M059J (cell line): ENCODE measurements at places on chromosomes 6 and 20.

GRCh38 chr20:32325706-32326503 lies 32.2 kb upstream of the ASXL1 start:
- DNase-seq, result peak; percentile 97

DNA sequence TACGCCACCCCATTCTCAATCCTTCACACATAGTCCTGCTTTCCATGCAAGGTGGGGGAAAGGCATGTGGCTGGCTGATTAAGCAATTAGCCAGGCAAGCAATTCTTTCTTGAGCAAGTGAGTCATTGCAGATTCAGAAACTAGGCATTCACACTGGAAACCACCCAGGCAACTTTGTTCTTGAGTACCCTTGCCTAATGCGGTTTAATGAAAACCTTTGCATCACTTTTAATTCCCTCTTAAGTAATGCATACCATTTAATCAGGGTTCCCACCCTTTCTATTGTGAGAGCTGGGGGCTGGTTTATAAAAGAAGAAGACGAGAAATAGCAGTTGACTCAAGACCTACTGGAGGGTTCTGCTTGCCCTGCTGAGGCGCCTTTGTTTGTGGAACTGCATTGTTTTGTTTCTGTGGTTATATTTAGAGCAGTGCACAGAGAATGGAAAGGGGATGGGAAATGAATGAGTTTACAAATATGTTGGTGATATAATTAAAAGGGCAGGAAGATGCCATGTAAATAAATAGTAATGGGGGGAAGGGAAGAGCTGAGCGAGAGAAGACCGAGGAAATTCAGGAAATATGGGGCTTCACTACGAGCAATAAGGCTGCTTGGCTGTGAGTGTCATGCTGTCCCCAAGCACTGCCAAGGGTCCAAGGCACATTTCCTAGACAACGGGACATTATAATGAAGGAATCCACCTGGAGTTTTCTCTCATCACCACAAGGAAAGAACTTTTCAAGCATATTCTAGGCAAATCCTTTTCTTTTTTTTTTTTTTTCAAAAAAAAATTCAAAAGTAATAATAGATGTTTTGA lies 48.8 kb upstream of the TSHZ2 start:
- DNase-seq, result peak; percentile 99

- DNase-seq, result no peak
Observed at GRCh38 chr20:54221353-54221752, 13.5 kb downstream of the PFDN4 start.

- peak; percentile 85 for DNase-seq
Observed at GRCh38 chr20:47701612-47702011, 83.7 kb downstream of the SULF2 start.

DNA sequence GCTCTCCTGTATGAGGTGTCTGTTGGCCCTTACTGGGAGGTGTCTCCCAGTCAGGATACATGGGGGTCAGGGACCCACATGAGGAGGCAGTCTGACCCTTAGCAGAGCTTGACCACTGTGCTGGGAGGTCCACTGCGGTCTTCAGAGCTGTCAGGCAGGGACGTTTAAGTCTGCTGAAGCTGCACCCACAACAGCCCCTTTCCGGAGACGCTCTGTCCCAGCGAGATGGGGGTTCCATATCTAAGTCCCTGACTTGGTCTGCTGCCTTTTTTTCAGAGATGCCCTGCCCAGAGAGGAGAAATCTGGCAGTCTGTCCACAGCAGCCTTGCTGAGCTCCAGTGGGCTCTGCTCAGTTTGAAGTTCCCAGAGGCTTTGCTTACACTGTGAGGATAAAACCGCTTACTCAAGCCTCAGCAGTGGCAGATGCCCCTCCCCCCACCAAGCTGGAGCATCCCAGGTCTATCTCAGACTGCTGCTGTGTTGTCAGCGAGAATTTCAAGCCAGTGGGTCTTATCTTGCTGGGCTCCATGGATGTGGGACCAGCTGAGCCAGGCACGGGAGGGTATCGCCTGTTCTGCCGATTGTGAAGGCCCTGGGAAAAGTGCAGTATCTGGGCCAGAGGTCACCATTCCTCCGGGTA lies 36.3 kb upstream of the IBTK start:
- no peak for DNase-seq

DNA sequence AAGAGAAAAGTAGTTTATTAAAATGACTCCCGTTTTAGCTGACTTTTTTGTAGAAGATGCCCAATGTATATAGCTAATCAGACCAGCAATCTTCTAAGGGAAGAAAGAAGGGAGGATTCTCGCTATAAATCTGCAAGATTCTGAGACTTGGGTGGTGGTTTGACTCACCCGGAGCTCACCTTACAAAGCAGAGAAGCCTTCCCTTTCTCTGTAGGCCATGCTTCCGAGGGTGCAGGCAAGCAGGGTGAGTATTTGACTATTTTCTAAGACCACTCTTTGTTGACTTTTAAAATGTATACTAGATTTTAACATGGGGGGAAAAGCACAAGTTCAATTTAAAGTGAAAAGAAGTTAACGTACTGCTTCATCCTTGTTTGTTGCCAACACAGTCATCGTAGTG lies 2.7 kb downstream of the OLIG3 start:
- no peak for DNase-seq

DNA sequence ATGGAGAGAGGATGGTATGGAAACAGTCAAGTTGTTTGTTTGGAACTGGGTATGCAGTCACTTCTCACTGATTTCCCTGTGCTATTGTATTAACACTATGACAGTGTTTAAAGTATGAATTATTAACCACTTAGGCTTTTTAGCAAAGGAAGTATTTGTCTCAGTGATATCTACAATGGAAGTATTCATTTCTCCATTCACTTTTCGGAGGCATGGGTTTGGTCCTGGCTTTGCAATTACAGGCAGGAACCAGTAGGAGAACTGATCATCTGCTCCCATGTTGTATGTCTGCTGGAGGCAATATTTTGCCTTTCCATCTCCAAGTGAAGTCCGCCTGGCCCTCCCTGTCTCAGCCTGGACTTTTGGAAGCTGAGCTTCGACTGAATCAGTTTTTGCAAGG lies 30.6 kb upstream of the EXOC2 start:
- no peak for DNase-seq

DNA sequence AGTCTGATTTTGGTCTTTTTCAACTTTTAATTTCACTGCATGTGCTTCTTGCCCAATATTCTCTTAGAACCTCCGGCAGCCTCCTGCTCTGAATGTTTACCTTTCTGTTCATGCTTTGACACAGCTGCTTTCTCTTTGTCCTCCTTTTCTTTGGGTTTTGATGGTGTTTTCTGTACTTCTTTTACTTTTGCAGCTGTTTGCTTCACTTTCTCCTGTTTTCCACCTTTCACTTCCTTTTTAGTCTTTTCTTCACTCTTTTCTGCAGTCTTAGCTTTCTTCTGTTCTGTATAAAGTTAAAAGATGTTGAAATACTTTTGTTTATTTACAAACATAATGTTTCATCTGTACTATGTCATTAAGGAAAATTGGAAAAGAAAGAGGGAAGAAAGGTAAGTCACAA lies 133.1 kb downstream of the TRDN start:
- DNase-seq, result no peak

- DNase-seq, result no peak
Observed at GRCh38 chr6:31626952-31627351, 6.4 kb downstream of the PRRC2A start.

DNA sequence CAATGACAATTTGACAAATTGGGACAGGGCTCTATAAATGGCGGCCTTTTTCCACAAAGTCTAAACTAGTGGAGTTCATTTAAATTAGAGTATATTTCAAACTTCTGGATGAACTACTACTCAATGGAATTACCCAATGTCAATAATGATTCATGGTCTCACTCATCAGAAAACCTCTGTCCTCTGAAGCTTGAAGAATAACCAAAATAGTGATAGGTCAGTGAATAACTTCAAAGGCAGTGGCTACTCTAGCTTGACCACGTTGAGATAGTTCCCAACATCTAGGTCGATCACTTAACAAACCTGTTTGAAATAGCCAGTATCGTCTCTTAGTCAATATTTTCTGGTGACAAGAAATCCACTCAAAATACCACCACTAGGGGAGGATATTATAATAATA lies 197.6 kb downstream of the HDGFL1 start:
- DNase-seq, result peak; percentile 29

DNA sequence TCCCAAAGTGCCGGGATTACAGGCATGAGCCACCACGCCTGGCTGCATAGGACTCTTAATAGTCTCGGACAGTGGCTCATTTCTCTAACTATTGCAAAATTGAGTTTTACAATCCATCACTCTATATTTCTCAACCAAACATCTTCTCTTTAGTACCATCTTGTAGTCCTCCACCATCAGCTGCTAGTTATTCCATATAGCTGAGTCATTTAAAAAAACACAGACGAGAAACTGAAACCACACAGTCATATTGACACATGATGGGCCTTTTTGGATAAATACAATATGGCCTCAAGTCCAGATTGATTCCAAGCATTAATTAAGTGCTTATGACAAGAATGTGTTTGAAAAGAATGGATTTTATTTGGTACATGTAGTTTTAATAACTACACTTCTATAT lies 599.1 kb downstream of the MEI4 start:
- peak; percentile 35 for DNase-seq

DNA sequence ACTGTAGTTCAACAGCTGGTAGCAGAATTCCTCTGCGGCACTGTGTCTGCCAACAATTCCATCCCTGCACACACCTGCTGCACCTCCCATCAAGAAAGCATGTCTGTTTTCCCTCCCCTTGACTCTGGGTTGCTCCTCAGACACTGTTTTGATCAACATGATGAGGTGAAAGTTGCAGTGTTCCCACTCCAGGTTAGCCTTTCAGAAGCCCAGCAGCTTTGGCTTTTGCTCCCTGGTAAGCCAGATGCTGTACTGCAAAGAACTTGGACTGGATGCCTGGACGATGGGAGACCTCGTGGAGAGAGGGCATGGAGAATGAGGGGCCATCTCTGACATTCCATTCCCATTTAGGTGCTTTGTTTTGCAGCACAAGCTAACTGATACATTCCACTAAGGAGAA lies 79.1 kb upstream of the MAFB start:
- no peak for DNase-seq

DNA sequence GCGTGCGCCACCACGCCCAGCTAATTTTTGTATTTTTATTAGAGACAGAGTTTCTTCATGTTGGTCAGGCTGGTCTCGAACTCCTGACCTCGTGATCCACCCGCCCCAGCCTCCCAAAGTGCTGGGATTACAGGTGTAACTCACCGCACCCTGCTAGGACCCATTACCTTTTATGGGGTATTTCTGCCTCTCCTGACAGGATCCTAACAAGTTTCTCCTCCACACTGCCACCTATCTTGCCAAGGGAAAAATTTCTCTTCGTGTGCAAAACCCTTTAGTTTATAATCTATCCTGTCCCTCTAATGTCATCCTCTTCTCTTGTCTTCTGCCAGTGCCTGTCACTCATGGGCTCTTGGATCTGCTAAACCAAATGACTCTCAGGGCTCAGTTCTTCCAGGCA lies 1.9 kb downstream of the STMND1 start:
- DNase-seq, result peak; percentile 36

DNA sequence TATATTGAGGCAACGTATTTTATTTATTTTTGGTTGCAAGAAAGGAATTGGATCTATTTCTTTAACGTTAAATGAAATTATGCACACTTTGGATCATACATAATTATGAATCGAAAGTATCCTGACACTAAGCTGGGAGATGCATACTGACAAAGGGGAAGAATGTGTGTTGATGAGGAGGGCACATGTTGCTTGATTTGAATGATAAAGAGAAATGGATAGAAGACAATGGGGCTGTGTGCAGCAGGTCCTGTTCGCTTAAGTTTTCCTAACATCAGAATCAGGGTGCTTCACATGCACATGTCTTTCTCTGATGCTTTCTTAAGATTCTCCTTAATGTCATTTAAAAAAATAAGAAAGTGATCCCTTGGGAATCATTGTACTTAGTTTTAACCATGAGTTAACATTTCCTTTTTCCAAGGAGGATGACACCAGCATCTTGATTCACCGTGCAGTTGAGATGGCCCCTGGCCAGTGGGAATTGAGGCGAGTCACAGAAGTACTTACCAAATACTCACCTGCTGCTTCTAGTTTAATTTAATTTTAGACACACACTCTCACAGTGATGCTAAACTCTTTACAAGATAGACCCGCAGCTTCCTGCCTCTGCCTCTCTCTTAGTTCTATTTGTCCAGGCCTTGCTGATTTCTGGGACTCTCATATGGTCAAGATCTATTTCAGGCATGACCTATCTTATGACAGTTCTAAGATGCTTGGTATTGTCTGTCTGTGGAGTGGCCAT lies 116.5 kb downstream of the CLIC5 start:
- DNase-seq, result peak; percentile 44

- DNase-seq, result peak; percentile 81
Observed at GRCh38 chr6:74447013-74447412, 751.0 kb downstream of the CD109 start.

GRCh38 chr6:169495601-169496000 lies 206.2 kb downstream of the WDR27 start:
- peak; percentile 37 for DNase-seq

GRCh38 chr20:53001498-53002301 lies 29.5 kb downstream of the TSHZ2 start:
- DNase-seq, result peak; percentile 84

GRCh38 chr6:43771210-43771857 lies 1.3 kb downstream of the VEGFA start:
- DNase-seq, result peak; percentile 61

- no peak for DNase-seq
Observed at GRCh38 chr6:158609455-158610155, 34.9 kb downstream of the DYNLT1 start.

- DNase-seq, result no peak
Observed at GRCh38 chr20:45957021-45957941, 14.7 kb downstream of the ZNF335 start.

GRCh38 chr6:11607383-11607782 lies 69.8 kb downstream of the TMEM170B start:
- DNase-seq, result peak; percentile 64

DNA sequence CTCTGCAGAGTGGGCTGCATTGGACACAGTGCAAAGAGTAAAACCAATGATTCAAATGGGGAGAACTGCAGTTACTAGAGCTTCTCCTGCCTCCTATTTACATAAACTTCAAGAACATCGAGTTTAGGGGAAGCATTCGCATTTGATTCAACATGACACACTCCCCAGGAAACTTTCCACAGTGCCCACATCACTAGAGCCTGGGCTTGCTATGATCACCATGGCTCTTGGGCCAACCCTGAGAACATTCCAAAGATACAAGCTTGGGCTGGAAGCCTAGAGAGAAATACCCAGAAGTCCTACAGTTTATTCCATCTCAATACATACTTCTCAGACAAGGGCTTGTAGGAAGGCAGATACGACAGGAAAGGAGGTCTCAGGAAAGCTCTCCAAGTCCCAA lies 337.9 kb downstream of the CD83 start:
- no peak for DNase-seq

GRCh38 chr6:52063584-52064344 lies 23.6 kb downstream of the PKHD1 start:
- peak; percentile 38 for DNase-seq

GRCh38 chr20:32238483-32239425 lies 31.1 kb downstream of the POFUT1 start:
- DNase-seq, result no peak

DNA sequence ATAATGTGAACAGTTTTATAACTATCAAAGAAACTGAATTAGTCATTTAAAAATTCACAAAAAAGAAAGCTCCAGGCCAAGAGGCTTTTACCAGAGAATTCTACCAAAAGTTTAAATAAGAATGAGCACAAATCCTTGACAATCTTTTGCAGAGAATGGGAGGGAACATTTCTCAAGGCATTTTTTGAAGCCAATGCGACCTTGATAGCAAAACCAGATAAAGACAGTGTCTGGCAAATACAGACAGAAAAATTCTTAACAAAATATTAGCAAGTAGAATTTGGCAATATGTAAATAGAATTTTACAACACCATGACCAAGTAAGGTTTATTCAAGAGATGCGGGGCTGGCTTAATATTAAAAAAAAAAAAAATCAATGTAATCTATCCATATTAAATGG lies 41.7 kb downstream of the RNF24 start:
- DNase-seq, result no peak
